ENCODE measurements at places on chromosomes 6 and 20. TPM values are rescaled to one million over a fixed set of nuclear protein-coding genes. Genes with fewer than 3 reads are reported as not detected.

DNA sequence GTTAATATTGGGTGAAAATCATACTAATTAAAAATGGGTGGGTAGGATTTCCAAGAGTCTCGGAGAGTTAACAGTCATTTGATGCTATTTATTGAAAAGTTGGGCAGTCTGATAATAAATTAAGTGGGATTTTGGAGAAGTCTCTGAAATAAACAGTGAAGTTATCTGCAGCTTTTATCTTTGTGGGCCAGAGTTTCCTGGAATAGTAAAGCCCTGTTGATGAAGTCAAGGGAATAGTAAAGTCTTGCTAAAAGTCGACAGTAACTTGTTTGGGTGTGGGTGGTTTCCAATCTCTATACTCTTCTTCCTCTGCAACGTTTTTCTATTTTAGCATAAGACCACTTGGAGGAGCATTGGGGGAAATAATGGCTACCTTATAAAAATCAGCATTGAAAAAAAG is 493.6 kb downstream of the EPM2A start:
- no peaks in the 10 kb centered on the region for H3K36me3 ChIP-seq
- no peaks in the 10 kb centered on the region for H3K4me1 ChIP-seq
- no peak overlapping the region for H3K27ac ChIP-seq
- no peak for DNase-seq
- no peak overlapping the region for H3K4me3 ChIP-seq
- H3K27me3 ChIP-seq = peaks cover 3% of the 10 kb centered on the region

DNA sequence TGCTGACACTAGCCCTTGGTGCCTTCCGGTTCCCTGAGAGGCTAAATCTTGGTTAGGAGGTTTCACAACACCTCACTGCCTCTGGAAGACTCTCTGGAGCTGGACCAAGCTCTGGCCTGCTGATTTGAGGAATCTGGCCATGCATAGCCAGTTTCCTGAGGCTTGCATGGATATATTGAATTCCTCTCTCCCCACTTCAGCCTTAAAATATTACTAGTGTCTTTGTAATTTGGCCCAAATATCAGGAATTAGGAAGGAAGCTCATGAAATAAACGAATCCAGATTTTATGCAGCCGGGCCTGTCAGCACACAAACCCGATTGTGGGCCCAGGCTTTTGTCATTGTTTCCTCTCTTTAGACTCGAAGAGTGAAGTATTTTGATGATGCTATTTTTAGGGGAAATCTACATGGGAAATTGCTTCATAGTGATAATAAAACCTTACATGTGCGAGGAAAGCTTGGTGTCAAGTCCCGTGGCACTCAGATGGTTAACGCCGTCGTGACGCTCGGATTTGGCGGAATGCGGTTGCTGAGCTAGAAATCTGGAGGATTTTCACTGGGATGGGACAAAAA is 144.4 kb downstream of the PHACTR3 start:
- no peak overlapping the region for H3K4me3 ChIP-seq
- DNase-seq = no peak
- H3K36me3 ChIP-seq = no peaks in the 10 kb centered on the region
- H3K4me1 ChIP-seq = no peaks in the 10 kb centered on the region
- H3K27me3 ChIP-seq = peaks cover 21% of the 10 kb centered on the region

Gene ENPP3
- not detected for polyA plus RNA-seq

Gene VNN1
- polyA plus RNA-seq = 1.5 TPM
